ENCODE measurements at places on chromosomes 12 and 14. TPM values are rescaled to one million over a fixed set of nuclear protein-coding genes. Genes with fewer than 3 reads are reported as not detected.

DNA sequence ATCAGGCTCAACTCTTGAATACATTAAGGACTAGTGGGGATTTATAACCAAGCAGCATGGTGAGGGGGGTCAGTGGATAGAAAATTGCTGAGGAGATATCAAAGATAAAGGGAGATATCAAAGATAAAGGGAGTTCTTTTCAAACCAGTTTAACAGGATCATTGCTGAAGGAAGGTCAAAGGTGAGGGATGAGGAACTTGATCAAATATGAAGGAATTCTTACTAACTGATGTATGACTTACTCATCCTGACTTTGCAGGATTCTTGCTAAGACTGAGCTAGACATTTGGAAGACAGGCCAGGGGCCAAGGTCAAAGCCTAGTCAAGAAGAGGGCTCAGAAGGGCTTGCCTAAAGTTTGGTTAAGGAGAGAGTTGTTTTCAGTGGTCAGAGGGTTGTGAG is 4.8 kb downstream of the ABHD4 start:
- H3K4me1 ChIP-seq = peaks cover 22% of the 10 kb centered on the region
- H3K4me3 ChIP-seq = no peak overlapping the region
- DNase-seq = no peak
- H3K36me3 ChIP-seq = peaks cover 27% of the 10 kb centered on the region

DNA sequence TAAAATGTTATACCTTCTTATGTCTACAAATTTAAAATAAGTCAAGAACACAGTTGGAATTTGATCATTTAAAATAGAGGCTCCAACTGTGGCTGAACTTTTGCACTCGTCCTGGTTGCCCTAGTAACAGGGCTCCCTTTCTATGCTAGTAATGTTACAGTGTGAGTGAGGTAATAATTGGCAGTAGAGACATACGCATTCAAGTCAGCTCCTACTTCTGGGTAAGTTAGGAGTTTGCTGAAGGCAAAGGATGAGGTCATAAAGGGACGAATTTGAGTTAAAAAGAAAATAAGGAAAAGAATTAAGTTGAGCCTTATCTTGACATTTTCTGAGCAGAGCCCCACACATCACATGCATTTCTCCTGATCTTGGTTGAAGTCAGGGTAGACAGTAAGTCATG is 129.1 kb downstream of the TMEM117 start:
- H3K36me3 ChIP-seq = peaks cover 3% of the 10 kb centered on the region
- H3K27me3 ChIP-seq = no peaks in the 10 kb centered on the region
- H3K4me1 ChIP-seq = no peaks in the 10 kb centered on the region
- H3K4me3 ChIP-seq = no peak overlapping the region
- H3K27ac ChIP-seq = no peak overlapping the region

DNA sequence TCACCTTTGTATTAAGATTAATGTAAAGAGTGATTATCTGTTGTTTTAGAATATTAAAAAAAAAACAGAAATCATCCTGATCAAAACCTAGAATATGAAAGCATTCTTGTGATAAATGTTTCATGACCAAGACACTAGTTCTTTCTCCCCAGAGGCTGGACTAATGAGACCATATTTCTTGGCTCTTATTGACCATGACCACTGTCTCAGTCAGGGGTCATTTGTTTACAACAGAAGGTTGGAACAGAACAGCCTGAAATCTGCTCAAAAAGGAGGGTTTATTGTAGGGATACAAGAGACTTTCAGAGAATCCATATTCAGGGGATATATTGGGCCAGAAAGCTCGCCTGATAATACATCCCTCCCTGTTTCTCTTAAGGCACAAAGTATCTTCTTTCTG is 87.7 kb downstream of the TMEM30B start:
- peaks cover 8% of the 10 kb centered on the region for H3K4me1 ChIP-seq
- peaks cover 41% of the 10 kb centered on the region for H3K27me3 ChIP-seq
- no peaks in the 10 kb centered on the region for H3K36me3 ChIP-seq
- H3K27ac ChIP-seq = no peak overlapping the region

DNA sequence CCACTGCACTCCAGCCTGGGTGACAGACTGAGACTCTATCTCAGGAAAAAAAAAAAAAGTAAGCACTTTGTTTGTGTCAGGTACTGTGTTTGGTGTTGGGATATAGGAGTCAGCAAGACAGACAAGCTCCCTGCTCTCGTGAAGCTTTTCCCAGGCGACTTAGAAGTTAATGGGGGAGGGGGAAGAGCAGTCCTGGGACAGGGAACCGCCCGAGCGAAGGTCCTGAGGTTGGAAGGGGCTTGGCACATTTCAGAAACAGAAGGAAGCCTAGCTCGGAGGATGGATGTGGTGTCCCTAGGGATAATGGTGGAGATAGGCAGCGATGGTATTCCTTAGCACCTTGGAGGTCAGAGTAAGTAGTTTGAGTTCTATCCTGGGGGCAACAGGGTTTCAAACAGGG is 8.5 kb upstream of the COX6A1 start:
- peaks cover 10% of the 10 kb centered on the region for H3K4me1 ChIP-seq
- no peak overlapping the region for H3K4me3 ChIP-seq
- peaks cover 6% of the 10 kb centered on the region for H3K27me3 ChIP-seq
- no peaks in the 10 kb centered on the region for H3K36me3 ChIP-seq
- no peak overlapping the region for H3K27ac ChIP-seq

DNA sequence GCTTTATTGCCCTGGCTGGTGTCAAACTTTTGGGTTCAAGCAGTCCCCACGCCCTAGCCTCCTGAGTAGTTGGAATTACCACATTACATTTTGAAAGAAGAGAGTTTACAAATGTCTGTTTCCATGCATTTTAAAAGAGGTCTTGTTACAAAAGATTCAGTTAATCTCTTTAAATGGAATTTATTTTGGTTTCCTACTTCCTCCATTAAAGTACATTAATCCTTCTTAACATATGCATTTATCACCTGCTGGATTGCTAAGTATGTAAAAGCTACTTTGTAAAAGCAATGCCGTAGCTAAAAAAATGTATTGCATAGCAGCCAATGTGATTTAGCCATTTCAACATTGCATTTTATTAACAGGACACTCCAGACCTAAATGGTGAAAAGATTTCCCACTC is 80.4 kb downstream of the PDE3A start:
- H3K27me3 ChIP-seq = no peaks in the 10 kb centered on the region
- H3K4me3 ChIP-seq = no peak overlapping the region
- no peaks in the 10 kb centered on the region for H3K4me1 ChIP-seq
- no peak for DNase-seq

GRCh38 chr12:1801303-1801975 is 18.9 kb upstream of the LRTM2 start:
- no peak overlapping the region for H3K4me3 ChIP-seq
- H3K36me3 ChIP-seq = no peaks in the 10 kb centered on the region
- no peak for DNase-seq
- no peaks in the 10 kb centered on the region for H3K27me3 ChIP-seq

DNA sequence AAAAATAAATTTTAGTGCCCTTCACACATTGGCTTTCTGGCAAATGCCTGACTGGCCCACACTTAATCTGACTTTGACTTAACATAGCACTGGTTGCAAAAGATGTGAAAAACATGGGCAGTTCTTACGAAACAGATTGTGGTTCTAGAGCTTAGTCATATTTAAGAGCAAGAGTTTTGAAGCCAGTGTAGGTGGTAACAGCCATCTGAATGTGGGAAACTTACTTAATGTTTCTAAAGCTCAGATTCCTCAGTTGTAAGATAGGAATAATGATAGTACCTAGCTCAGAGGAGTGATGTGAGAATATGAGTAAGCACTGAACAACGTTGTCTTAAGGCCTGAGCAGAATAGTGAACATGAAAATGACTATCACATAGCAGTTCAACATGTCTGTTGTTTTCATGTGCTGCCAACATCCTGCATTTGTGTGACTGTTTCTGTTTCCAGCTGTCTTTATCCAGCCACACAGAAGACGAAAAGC is 262.7 kb downstream of the SYT1 start:
- no peak overlapping the region for H3K4me3 ChIP-seq
- no peaks in the 10 kb centered on the region for H3K36me3 ChIP-seq
- no peak overlapping the region for H3K27ac ChIP-seq
- no peak for DNase-seq
- no peaks in the 10 kb centered on the region for H3K27me3 ChIP-seq

GRCh38 chr12:68405343-68405781 is 73.2 kb upstream of the MDM1 start:
- no peak overlapping the region for H3K27ac ChIP-seq
- no peak overlapping the region for H3K4me3 ChIP-seq
- no peaks in the 10 kb centered on the region for H3K36me3 ChIP-seq
- peaks cover 23% of the 10 kb centered on the region for H3K4me1 ChIP-seq
- H3K27me3 ChIP-seq = no peaks in the 10 kb centered on the region
- no peak for DNase-seq

GRCh38 chr12:124475295-124476010 is 92.0 kb downstream of the NCOR2 start:
- peaks cover 79% of the 10 kb centered on the region for H3K36me3 ChIP-seq
- H3K4me1 ChIP-seq = peaks cover 29% of the 10 kb centered on the region
- H3K4me3 ChIP-seq = no peak overlapping the region
- no peak overlapping the region for H3K27ac ChIP-seq

DNA sequence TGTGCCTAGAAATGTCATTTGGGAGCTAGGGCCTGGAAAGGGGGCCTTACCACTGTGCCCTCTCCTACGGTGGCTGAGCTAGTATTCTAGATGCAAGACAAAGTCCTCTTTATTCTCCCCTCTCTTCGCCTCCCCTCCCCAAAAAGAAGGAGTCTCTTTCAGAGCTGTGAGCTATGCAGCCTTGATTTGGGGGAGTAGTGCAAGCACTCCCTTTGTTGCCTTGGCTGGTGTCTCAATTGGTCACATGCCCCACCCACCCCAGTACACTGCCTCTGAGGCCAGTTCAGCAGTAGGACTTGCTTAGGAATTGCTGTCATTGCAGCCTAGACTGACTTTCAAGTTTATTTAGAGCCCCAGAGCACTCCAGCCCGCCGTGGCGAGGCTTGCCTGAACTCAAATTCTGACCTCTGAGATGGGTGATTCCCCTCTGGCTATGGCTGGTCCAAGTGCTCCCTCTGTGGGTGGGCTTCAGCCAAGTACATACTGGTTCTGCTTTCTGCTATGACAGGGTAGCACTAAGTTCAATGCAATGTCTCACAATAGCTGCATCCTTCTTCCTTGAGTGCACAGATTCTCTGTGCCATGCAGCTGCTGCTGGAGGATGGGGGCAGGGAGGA is 37.0 kb upstream of the FBXO33 start:
- H3K27ac ChIP-seq = no peak overlapping the region
- H3K4me1 ChIP-seq = peaks cover 7% of the 10 kb centered on the region
- H3K36me3 ChIP-seq = peaks cover 2% of the 10 kb centered on the region
- DNase-seq = peak; percentile 78
- peaks cover 14% of the 10 kb centered on the region for H3K27me3 ChIP-seq
- no peak overlapping the region for H3K4me3 ChIP-seq

GRCh38 chr12:108772247-108772646 is 40.9 kb upstream of the CORO1C start:
- H3K4me3 ChIP-seq = no peak overlapping the region
- no peaks in the 10 kb centered on the region for H3K36me3 ChIP-seq
- no peak overlapping the region for H3K27ac ChIP-seq
- H3K4me1 ChIP-seq = peaks cover 4% of the 10 kb centered on the region

GRCh38 chr14:40119321-40119720 is 687.1 kb upstream of the FBXO33 start:
- no peak overlapping the region for H3K27ac ChIP-seq
- no peaks in the 10 kb centered on the region for H3K27me3 ChIP-seq

KDM2B gene
- 61.0 TPM for total RNA-seq

RPGRIP1 gene
- not detected for total RNA-seq

CCDC175 gene
- total RNA-seq = not detected

SPIC gene
- not detected for total RNA-seq
